HuH-7.5 (cell line): ENCODE measurements at places on chromosomes 1 and 21.

- no peak for DNase-seq
Observed at GRCh38 chr1:119713039-119713748, 1.5 kb downstream of the PHGDH start.

GRCh38 chr1:31701091-31701736, 2.6 kb downstream of the COL16A1 start:
- peak; percentile 83 for DNase-seq

DNA sequence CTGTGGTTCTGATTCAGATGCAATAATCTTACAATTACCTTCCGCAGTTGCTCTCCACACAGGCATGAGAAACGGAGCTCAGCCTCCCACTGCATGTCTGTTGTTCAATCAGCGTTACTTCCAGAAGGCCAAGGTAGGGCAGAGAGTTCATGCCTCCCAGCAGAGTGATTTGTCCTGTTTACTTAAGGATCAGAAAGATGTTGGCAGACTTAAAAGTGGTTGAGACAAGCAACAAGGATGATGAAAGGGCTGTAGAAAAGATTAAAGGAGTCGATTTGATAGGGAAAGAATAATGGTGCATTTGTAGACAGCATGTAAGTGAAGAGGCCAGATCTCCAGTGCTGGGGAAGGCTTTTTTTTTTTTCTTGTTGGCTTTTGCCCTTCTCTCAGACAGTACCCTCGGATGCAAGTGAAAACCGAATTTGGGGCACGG, 26.6 kb downstream of the ARMH1 start:
- no peak for DNase-seq

DNA sequence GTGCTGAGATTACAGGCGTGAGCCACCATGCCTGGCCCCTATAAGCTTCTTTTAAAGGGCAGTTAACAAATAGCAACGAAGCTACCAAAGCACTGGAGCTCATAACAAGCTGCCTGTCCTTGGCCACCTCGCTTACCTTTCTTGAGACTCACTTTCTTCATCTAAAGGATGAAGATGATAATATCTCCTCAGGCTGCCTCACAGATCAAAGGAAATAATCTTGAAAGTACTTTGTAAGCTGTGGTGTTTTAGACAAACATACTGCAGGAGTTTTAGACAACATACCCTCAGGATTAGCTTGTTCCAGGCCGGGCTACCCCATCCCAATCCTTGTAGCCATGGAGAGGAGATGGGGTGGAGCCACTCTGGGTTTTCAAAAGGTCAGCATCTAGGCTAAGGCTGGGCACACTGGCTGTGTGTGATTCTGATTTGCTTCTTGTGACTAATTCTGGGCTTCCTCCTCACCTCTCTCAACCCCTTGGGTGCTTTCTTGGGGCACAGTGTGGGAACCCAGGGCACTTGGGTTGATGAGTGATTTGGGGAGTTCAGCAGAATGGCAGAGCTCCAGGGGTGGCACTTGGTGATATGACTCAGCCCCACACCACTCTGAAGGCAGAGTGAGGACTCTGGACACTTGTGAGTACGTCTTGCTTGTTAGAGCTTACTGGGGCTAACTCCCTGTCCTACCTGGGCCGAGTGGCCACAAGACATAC, 5.2 kb downstream of the GPR25 start:
- no peak for DNase-seq

DNA sequence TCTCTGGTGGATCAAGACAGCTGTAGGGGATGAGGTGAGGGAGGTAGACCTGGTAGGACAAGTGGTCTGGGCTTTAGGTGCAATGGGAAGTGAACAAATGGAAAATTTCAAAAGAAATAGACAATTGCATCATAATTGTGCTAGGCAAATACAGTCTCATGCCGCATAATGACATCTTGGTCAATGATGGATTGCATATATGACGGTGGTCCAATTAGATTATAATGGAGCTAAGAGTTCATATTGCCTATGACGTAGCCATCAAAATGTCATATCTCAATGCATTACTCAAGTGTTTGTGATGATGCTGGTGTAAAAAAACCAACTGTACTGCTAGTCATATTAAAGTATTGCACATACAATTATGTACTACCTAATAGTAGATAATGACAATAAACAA, 19.0 kb downstream of the KCNK2 start:
- DNase-seq, result no peak

GRCh38 chr1:162087111-162087510, 17.6 kb downstream of the NOS1AP start:
- DNase-seq, result no peak

GRCh38 chr1:50084389-50084788, 24.3 kb upstream of the ELAVL4 start:
- DNase-seq, result no peak

- no peak for DNase-seq
Observed at GRCh38 chr1:110084227-110085078, 14.0 kb upstream of the ALX3 start.

DNA sequence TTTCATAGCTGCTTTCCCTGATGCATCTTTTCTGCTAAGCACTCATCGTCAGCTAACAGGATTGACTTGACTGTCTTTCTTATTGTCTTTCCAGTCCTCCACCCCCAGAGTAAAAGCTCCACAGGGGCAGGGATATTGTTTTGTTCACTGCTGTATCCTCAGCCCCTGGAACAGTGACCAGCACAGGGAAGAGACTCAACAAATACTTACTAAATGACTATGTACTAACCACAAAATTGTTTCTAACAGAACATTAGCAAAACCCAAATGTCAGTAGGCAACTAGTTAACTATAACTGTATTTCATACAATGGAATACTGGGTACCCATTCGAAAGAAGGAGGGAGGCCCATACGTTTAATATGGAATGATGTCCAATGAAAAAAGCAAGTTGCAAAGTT, 53.0 kb downstream of the BCAR3 start:
- DNase-seq, result no peak
